Skeletal muscle tissue (tissue), 5 donors: ENCODE measurements at places on chromosomes 5 and 9. TPM values are rescaled to one million over a fixed set of nuclear protein-coding genes. Genes with fewer than 3 reads are reported as not detected.

Gene FST
- total RNA-seq, result 24.5 TPM

Gene TMEM171
- not detected for total RNA-seq

Gene MSMP
- not detected for total RNA-seq

Gene CEMIP2
- 39.7 TPM for total RNA-seq

Gene AGXT2
- total RNA-seq, result not detected

Gene GGTA1
- total RNA-seq, result 6.3 TPM

Gene SNAPC4
- total RNA-seq, result 4.7 TPM

Gene TMEM232
- total RNA-seq, result 1.6 TPM

Gene HAPLN1
- 1.6 TPM for total RNA-seq

Gene ALDH1A1
- total RNA-seq, result 52.7 TPM

Gene SPATA31A6
- not detected for total RNA-seq

Gene IRX1
- 2.1 TPM for total RNA-seq

Gene WNK2
- total RNA-seq, result 4.7 TPM

Gene REXO4
- total RNA-seq, result 14.6 TPM

Gene TOR4A
- total RNA-seq, result 2.1 TPM

Gene CDKN2B-AS1
- total RNA-seq, result 0.52 TPM

Gene TMEM245
- total RNA-seq, result 62.6 TPM

Gene PCDHGA5
- total RNA-seq, result 2.1 TPM

Gene CDX1
- total RNA-seq, result not detected

Gene ANXA2R
- 1.6 TPM for total RNA-seq

Gene PCDHGB4
- total RNA-seq, result 4.7 TPM

Gene KLF4
- total RNA-seq, result 12.0 TPM

Gene OSMR
- 4.2 TPM for total RNA-seq

Gene RALGDS
- 26.1 TPM for total RNA-seq

Gene ENHO
- 4.2 TPM for total RNA-seq

Gene BRD3OS
- total RNA-seq, result 3.7 TPM

Gene CDH10
- total RNA-seq, result 0.52 TPM

Gene INSL6
- total RNA-seq, result not detected

Gene PCDH12
- total RNA-seq, result 12.0 TPM

Gene IDNK
- total RNA-seq, result 3.1 TPM

Gene PRDM9
- not detected for total RNA-seq

Gene TAF11L5
- total RNA-seq, result not detected

Gene GAS1
- 113 TPM for total RNA-seq

Gene ZNF618
- 4.7 TPM for total RNA-seq

Gene TERT
- total RNA-seq, result not detected

Gene SPAG8
- total RNA-seq, result 0.52 TPM

Gene PCDHGC3
- 38.1 TPM for total RNA-seq

Gene BTNL3
- total RNA-seq, result not detected

Gene IPO11
- total RNA-seq, result 30.3 TPM

Gene PTCD2
- total RNA-seq, result 2.6 TPM

Gene SLC36A3
- total RNA-seq, result not detected

Gene MAPKAP1
- total RNA-seq, result 44.9 TPM

Gene BAAT
- 0.52 TPM for total RNA-seq

Gene BHMT2
- total RNA-seq, result 1.0 TPM

Gene PDCD1LG2
- 3.7 TPM for total RNA-seq

Gene TMEM141
- 28.7 TPM for total RNA-seq
